A172 (cell line): ENCODE measurements at places on chromosomes 3 and 15.

- no peak for DNase-seq
Observed at GRCh38 chr15:89621547-89621946, 33.7 kb downstream of the KIF7 start.

- peak; percentile 47 for DNase-seq
Observed at GRCh38 chr3:195101001-195101583, 169.9 kb downstream of the XXYLT1 start.

DNA sequence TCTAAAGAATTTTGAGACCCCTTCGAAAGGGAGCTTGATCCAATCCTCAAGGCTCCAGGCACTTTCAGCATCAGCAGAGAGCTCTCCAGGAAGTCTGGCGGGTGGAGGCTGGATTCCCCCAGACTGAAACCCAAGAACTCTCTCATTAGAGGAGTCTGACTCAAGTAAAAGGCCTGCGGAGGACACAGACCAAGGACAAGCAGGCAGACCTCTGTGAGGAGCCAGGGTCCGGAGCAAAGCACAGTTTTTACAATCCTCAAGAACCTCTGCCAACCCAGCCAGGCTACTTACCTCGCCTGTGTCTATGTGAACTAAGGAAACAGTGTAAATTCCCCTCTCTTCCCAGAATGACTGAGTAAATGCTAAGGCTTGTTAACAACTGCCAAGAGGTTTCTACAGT lies 86.2 kb downstream of the FBN1 start:
- DNase-seq, result peak; percentile 55

DNA sequence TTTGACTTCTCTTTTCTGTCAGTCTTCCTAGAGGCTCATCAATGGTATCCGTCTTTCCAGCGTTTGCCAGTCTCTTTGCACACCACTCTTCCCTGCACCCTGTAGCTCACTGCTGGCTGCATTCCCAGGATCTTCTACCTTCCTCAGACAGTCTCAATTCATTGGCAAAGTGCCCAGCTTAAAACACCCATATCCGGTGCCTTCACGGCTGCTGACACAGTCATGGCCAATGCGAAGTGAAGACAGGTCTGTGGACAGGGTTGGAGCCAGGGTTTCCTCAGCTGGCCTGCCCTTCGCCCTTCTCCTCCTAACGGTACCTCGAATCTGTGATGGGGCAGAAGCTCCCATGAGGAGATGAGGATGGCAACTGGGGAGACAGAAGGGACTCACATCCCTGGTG lies 36.1 kb downstream of the PTH1R start:
- DNase-seq, result peak; percentile 77

GRCh38 chr15:99996660-99997059 lies 263.4 kb upstream of the LYSMD4 start:
- DNase-seq, result no peak

DNA sequence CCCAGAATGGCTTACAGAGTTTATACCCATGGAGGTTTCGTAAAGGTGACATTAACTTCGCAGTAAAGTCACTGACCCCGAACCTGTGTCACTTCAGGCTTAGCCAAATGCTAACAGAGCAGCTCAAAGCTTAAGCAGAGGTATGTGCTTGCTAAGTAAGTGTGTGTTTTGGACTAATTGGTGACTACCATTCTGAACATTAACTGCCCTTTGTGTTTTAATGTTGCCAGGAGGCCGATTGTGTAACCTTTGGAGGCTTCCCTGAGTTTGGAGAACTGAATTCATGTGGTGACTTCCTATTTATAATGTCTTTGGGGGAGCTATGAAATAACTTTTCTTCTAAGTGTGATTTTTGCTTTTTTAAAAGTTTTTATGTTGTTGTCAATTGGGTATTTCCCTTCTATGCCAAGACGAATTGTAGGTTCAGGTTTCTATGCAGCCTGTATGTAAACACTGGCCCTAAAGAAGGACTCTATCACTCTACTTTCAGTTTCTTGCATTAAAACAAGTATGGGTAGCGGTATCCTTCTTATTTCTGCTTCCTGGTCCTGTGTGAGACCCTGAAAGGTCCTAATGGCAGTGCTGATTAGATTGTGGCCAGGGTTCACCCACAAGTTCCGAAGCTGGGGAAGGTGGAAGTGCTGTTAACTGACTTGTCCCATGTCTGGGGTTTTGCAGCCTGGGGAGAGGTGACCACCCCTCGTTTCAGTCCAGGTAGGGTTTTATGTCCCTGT lies 86.3 kb downstream of the IGF1R start:
- DNase-seq, result no peak

DNA sequence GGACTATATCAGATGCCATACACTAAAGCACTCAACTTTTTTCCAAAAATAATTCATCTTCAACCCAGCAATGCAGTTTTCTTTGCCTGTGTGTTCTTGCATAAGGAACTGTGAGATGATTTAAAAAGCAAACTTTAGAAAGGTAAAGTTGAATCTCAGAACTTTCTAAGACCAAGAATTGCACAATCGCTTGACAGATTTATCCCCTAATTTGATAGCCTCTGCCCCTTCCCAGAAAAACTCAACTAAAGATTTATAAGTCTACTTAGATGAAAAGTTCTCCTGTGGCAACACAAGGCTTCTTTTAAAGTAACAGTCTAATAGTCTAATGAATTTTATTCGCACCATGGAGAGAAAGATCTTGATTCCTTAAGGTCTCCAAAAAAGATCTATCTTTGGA lies 259.3 kb downstream of the MAGI1 start:
- no peak for DNase-seq

GRCh38 chr15:43390723-43391122 lies 19.8 kb downstream of the TUBGCP4 start:
- DNase-seq, result peak; percentile 22
